Fibroblast of the conjunctiva (primary cell): ENCODE measurements at places on chromosomes 12 and 14.
A peak's percentile ranks its signal among the peaks of the same experiment; 100 is the strongest.

DNA sequence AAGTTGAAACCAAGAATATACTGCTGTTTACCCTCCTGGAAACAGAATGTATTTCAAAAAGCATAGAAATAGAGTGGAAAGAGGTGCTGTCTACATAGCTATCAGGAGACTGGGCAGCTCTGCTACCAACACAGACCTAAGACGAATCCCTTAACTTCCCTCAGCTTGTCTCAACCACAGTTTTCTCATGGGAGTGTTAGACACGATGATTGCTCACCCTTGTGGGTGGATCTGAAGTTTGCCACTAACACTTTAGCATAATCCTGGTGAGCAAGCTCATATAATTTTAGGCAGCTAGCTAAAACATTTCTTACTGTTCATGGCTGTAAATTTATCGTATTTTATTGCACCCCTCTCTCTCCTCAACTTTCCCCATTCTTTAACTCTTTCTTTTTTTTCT, 38.5 kb downstream of the C12orf75 start:
- peak; percentile 40 for DNase-seq

- DNase-seq, result no peak
Observed at GRCh38 chr12:42908712-42909111, 319.2 kb upstream of the PRICKLE1 start.

GRCh38 chr12:28830491-28830890, 318.6 kb upstream of the FAR2 start:
- DNase-seq, result no peak

DNA sequence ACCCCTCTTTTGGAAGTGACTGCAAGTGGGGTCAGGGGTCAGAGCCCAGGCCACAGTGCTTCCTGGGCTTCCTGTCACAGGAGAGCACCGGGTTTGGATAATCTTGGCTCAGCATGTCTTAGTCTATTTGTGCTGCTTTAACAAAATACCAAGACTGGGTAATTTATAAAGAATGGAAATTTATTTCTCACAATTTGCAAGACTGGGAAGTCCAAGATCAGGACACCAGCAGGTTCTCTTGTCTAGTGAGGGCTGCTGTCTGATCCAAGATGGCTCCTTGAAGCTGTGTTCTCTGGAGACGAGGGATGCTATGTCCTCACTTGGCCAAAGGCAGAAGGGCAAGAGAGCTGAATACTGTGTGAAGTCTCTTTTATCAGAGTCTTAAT, 74.1 kb downstream of the RIN3 start:
- no peak for DNase-seq

DNA sequence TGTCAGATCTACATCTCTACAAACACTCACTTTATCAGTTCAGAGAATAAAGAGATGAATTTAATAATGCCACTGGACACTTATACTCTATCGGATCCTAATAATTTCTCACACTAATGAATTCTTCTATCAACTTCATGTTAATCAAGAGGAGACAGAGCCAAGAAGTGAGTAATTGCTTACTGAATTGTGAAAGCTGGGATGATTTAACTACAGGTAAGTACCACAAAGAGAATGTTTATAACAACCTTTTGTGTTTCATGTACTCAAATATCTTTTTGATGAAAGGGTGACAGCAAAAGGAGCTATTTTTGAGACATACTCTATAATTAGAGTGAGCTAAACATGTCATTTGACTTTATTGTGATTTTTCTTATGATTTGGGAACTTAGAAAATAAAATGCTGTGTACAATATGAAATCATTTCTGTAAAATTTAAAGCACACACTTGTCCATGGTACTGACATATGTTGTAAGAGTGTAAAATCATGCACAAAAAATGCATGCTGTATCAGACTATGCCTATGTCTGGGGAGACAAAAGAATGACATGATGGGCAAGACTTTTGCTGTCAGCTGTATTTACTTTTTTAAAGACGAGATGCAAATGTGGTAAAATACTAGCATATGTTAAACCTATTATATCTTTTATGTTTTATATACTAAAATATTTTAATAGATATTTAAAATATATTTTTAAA, 361.2 kb downstream of the CCER1 start:
- no peak for DNase-seq

GRCh38 chr14:103031566-103031911, 25.8 kb downstream of the CDC42BPB start:
- DNase-seq, result no peak
